Omental fat pad (tissue), 4 donors: ENCODE measurements at places on chromosomes 2 and 18.

- no peak for DNase-seq
These were observed 446 bp upstream of the RHBDD1 start for GRCh38 chr2:226835420-226835795.

DNA sequence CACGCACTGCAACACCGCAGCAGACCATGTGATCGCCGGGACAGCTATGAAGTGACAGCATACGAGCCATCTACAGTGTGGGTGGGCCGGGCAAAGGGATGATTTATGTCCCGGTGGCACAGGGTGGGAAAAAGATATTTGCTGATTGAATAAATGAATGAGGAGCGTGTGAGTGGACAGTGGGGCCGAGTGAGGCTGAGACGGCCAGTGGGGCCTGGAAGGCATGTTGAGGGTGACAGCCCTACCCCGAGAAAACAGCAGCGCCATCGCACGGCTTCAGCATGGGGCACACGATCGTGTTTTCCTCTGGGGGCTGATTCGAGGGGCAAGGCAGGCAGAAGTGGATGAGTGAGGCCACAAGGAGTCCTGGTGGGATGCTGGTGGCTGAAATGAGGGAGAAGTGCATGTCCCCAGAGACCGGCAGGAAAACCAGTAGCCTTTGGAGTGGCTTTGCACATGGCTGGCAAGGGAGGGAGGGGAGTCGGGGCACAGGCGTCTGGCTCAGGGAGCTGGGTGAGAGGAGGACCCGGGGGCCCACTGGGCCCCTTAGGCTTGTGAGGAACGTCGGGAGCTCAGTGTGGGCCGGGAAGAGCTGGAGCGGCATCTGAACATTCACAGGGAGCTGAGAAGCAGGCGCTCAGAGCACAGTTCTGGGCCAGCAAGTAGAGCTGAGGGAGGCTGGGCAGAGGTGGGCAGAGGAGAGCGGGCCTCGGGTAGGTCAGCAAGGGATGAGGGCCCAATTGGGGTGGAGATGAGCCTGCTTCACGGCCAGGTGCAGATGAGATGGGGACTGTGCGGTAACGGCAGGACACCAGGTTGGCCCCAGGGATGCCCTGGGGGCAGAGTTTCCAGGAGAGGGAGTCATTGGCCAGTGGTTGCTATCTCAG, 32.1 kb upstream of the MAL start:
- DNase-seq = no peak

DNA sequence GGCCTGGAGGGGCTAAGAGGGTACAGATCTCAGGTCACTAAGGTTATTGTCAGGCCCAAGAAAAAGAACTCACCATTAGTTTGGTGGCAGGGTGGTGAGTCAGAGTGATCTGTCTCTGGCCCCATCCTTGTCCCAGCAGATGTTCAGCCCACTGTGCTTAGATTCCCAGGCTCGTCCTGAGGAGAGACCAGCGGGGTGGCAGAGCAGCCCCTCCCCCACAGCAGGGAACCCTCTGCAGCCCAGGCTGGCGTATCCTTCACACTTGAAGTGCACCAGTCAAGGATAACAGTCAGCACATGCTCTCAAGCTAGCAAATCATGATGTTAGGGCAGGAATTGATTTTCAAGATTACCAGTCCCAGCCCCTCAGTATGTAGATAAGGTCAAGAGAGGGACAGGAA, 43.1 kb downstream of the TMEM185B start:
- no peak for DNase-seq

GRCh38 chr18:53457068-53457467, 767.4 kb downstream of the MBD2 start:
- DNase-seq = no peak

GRCh38 chr2:7666596-7667259, 749.5 kb downstream of the RNF144A start:
- no peak for DNase-seq

DNA sequence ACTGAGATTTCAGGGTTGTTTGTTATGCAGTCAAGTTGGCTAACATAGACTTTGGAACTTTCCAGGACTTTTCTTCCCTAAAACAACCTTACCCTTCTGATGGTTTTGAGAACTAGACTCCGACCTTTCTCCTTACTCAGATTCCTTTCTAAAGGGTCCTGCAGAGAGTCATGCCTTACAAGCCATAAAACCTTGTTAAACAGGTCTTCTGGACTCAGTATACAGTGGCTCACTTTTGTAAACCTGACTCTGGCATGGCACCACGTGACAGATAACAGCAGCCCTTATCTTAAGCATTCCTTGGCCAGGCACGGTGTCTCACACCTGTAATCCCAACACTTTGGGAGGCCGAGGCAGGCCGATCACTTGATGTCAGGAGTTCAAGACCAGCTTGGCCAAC, 253.2 kb upstream of the RAB6C start:
- no peak for DNase-seq

DNA sequence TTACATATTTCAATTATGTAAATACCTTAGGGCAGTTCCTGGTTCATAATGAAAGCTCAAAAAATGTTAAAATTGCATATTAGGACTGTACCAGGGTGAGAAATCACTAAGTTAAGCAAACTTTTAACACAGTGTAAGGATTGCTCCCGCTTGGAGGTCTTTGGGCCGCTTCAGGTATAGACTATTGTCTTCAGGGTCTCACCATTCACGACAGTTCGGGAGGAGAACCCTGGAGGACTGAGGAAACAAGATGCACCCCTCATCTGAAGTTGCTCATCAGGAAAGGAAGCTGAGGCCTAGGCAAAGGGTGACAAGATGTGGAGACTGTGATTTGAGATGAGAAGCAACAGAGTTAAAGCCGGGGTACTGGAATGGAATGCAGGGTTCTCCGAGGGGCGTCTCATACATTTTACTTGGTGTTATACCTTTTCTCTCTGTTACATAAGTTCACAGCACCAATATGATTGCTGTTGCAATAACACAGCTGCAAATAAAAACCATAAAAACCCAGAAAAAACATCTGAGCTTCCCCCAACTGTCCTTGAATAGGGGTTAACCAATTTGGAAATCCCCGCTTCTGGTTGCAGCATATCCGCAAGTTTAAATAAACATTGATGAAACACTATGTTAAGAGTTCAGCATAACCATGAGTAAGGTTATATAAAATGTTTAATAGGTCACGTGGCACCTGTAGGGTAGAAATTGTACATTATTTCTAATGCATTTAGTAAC, 40.1 kb downstream of the FBXO48 start:
- DNase-seq = no peak

DNA sequence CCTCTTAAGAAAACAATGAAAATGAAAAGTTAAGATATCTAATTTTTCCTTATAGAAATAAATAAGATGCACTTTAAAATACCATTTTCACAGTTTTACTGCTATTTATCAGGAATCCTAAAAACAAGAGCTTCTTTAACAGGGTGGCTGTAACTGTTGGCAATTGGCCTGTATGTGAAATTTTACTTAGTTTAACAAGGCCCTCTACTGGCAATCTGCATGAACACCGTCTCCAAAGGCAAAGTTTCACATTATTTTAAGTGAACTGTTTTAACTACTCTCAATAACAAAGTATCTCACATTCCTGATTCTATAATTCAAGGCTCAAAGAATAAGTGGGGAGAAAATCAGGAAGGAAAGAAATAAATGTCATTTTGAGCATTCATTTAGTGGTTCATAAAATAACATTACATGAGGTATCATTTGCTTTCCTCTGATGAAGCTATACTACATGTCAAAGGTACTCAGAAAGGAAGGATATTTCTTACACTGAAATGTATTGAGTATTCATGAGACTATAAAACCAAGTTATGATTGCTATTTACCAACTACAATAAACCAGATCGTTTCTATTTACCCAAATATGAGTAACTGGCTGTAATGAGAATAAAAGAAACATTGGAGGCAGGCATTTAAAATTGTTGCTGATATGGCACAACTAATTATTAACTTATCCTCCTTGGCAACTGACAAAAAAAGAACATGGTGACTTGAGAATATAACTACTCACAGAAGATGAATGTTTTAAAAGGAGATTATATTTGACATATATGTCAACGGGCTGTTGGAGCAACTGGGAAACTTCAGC, 7.0 kb downstream of the NCKAP5 start:
- no peak for DNase-seq

GRCh38 chr2:138787053-138787666, 7.0 kb upstream of the NXPH2 start:
- no peak for DNase-seq

- no peak for DNase-seq
These were observed 71.0 kb downstream of the CWC22 start for GRCh38 chr2:179936141-179936540.

DNA sequence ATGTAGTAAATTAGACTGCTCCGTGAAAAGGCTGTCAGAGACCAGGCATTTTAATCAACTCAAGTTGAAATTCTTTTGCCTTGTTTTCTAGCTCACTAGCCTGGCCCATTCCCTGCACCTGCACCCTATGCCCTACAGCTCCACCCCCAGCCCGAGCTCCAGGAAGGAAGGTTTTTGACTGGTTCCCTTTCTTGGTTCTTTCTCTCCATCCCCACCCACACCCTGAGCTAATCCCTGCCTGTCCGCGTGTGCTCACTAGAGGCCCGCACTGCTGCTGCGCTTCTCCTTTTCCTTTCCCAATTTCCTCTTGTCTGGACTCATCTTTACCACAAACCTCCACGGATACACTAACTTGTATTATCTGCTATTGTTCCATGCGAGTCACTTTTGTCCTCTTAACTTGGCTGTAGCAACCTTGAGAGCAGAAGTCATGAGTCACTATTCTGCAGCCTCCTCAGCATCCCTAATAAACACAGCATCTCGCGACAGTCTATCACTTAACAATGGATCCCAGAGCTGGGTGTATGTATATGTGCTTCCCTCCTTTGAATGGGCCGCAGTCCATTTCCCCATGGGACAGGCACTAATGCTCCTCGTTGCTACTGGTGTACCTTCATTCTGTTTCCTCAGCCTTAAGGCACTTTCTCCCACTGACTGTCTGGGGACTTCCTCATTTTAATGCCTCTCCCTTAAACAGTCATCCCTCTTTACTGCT, 36.5 kb downstream of the COLEC12 start:
- no peak for DNase-seq

- no peak for DNase-seq
These were observed 67.8 kb downstream of the COA5 start for GRCh38 chr2:98540536-98540935.

DNA sequence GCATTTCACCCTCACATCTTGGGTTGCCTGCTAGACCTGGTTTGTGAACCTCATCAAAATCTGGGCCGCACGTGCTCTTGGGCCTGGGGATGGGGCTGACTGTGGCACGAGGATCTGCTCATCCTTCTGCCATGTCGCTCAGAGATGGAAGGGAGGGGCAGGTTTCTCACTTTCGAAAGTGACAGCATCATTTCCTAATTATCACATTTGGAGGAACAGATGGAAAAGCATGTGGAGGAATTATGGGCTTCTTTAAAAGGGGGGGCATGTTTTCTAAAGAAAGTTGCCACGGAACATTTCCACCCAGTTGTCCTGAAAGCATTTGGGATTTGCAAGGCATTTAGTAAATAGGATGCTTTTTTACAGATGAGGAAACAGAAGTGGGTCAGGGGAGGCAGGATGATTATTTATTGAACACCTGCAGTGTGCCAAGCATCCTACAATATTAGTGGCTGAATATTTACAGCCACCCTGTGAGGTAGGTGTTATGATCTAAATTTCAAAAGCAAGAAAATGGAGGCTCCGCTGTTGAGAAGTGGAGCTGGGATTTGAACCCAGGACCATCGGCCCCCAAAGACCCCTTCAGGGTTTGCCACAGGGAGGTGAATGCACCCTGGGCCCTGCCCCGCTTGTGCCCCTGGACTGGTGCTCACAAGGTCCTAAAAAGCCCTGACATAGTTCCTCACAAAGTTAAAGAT, 104.2 kb upstream of the MYCN start:
- DNase-seq = no peak

- no peak for DNase-seq
These were observed 167.5 kb downstream of the ALK start for GRCh38 chr2:29753671-29754444.

GRCh38 chr2:109001201-109001600, 12.2 kb upstream of the EDAR start:
- no peak for DNase-seq

- no peak for DNase-seq
These were observed 784.8 kb upstream of the CDH2 start for GRCh38 chr18:28961669-28962228.

DNA sequence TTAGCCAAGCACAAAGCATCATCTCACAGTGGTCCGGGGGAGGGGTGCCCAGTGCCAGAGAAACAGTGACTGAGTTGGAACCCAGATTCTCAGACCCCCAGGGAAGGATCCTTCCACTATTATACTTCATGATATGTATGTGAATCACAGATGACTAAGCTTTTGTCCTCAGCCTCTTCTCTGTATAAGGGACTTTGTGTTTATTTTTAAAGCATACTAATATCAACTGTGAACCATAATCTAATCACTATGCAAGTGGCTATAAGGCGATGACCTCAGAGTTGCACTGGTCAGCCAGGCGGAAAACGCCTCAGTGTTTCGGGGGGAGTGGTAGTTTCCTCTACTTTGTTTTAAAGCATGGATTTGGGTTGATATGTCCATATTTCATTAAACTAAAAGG, 160.4 kb upstream of the TMEM200C start:
- DNase-seq = no peak

DNA sequence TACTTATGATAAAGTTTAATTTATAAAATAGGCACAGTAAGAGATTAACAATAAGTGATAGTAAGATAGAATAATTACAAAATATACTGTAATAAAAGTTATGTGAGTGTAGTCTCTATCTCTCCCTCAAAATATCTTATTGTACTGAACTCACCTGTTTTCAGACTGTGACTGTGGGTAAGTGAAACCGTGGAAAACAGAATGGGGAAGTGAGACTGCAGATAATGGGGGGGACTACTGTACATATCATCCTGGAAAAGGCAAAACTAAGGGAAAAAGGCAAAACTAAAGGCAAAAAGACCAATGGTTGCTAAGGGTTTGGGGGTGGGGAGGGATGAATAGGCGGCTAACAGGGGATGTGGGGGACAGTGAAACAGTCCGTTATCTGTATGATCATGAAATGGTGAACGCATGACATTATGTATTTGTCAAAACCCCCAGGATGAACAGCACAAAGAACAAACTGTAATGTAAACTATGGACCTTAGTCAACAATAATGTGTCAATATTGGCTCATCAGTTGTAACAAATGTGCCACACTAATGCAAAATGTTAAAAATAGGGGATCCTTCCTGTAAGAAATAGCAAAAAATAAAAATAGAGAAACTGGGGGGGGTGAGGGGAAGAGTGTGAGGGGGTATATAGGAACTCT, 93.8 kb downstream of the EPB41L3 start:
- no peak for DNase-seq

DNA sequence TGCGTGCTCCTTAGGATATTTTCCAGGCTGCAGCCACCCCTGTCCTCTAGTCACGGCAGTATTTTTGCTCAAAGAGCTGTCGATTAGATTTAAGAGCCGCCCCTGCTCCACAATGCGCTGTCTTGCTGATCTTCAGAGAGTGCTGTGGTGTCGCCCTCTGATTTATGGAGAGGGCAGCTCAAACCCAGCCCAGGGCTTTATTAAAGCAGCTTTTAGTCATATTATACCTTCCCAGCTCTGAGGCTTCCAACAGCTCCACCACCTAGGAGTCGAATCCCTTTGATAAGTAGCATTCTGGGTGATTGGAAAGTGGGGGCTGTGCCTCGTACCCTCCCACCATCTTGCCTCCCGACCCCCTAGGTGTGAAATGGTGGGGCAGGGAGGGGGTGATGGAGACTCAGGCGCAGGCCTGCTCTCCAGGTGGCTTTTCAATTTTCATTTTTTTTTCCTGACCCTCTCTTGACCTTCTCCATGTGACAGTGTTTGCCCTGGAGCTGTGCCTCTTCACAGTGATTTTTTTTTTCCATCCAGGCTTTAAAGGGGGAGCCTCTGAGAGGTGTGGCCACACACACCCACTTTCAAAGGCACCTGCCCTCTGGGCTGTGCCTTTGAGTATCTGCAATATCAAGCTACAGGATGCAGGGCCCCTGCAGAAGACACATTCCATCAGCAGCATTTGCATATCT, 53.1 kb upstream of the NRP2 start:
- DNase-seq = no peak
